CD8-positive, alpha-beta memory T cell (primary cell): ENCODE measurements at places on chromosomes 16 and 17. TPM values are rescaled to one million over a fixed set of nuclear protein-coding genes. Genes with fewer than 3 reads are reported as not detected.
A peak's percentile ranks its signal among the peaks of the same experiment; 100 is the strongest.

CDH15 gene
- not detected for total RNA-seq

CDK3 gene
- 5.5 TPM for total RNA-seq

UTS2R gene
- total RNA-seq, result not detected

NPIPA7 gene
- total RNA-seq, result 6.9 TPM

PRKCA gene
- 73.9 TPM for total RNA-seq

- no peak overlapping the region for H3K4me3 ChIP-seq
- no peaks in the 10 kb centered on the region for H3K4me1 ChIP-seq
- H3K36me3 ChIP-seq, result no peaks in the 10 kb centered on the region
- no peak for DNase-seq
Observed at GRCh38 chr16:11521055-11521454, 65.7 kb downstream of the LITAF start.

- H3K4me1 ChIP-seq, result peaks cover 6% of the 10 kb centered on the region
- no peak overlapping the region for H3K27ac ChIP-seq
- H3K36me3 ChIP-seq, result peaks cover 32% of the 10 kb centered on the region
- H3K27me3 ChIP-seq, result no peaks in the 10 kb centered on the region
- no peak overlapping the region for H3K4me3 ChIP-seq
Observed at GRCh38 chr17:37047631-37048104, 98.9 kb downstream of the AATF start.

GRCh38 chr17:7712111-7712771 lies 5.3 kb upstream of the DNAH2 start:
- no peak overlapping the region for H3K4me3 ChIP-seq
- H3K27ac ChIP-seq, result no peak overlapping the region
- peaks cover 45% of the 10 kb centered on the region for H3K27me3 ChIP-seq
- no peak for DNase-seq
- H3K4me1 ChIP-seq, result peaks cover 13% of the 10 kb centered on the region
- H3K36me3 ChIP-seq, result no peaks in the 10 kb centered on the region

DNA sequence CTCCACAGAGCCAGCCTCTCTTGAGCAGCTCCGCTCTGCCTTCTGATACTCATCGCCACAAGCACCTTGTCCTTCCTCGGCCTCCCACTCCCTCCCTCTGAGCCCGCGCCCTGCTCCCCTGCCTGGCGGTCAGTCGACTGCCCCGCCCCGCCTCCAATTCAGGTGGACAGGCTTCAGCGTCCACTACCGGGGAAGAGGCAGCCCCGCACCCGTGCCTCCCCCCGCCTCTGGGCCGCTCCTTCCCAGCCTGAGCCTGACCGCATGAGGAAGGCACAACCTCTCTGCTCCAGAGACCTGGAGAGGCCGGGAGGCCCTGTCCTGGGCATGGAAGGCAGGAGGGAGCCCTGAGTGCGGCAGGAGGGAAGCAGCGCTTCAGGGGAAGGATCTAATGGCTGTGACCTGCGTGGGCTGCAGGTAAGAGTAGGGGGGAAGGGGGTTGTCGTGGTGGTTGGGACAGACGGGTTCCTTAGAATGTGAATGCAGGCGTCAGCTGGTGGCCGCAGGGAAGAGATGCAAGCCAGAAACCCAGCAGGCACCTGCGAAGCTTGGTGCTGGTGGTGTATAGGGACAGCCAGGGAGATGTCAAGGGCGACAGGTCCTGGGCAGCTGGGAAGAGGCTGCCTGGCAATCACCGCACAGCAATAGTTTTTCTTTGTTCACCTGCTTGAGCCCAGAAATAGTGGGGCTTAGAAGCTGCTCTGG lies 3.0 kb upstream of the SLC6A4 start:
- H3K36me3 ChIP-seq, result no peaks in the 10 kb centered on the region
- DNase-seq, result no peak
- peaks cover 35% of the 10 kb centered on the region for H3K27me3 ChIP-seq

- no peak for DNase-seq
- no peaks in the 10 kb centered on the region for H3K4me1 ChIP-seq
- H3K4me3 ChIP-seq, result no peak overlapping the region
- H3K27ac ChIP-seq, result peak overlapping the region; percentile 65
Observed at GRCh38 chr16:85353839-85354685, 241.8 kb upstream of the CIBAR2 start.

DNA sequence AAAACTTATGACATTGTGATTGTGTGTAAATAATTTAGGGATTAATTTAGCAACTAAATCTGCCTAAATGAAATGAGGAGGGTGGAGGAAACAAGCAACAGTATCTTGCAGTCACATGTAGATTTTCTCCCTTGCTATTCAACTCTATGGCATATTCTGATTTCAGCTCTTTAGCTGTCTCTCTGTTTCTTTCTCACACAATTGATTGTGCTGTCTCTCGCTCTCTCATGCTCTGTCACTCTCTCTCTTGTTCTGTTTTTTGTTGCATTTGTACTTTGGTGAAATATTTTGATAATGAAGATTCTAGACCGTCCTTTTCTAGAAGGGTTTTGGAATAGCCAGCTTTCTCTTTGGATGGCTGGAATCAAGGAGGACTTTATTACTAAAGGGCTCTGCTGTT lies 70.6 kb downstream of the BCAS3 start:
- no peak overlapping the region for H3K27ac ChIP-seq
- no peaks in the 10 kb centered on the region for H3K27me3 ChIP-seq
- H3K4me3 ChIP-seq, result no peak overlapping the region
- no peaks in the 10 kb centered on the region for H3K36me3 ChIP-seq
- DNase-seq, result no peak

DNA sequence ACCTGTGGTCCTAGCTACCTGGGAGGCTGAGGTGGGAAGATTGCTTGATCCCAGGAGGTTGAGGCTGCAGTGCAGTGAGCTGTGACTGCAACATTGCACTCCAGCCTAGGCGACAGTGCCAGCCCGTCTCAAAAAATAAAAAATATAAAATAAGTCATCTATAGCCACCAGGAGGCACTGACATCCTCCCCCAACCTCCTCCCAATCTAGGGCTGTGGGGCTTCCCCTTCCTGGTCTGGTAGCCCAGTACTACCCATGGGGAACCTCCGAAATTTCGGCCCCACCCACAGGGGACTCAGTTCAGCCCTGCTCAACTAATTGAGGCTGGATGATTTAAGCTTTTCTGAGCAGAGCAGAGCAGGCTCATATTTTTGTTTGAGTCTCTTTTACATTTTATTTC lies 3.2 kb downstream of the ZSCAN10 start:
- H3K27me3 ChIP-seq, result no peaks in the 10 kb centered on the region
- H3K4me1 ChIP-seq, result peaks cover 45% of the 10 kb centered on the region
- no peak overlapping the region for H3K27ac ChIP-seq
- no peaks in the 10 kb centered on the region for H3K36me3 ChIP-seq
- DNase-seq, result peak; percentile 63
